T1000 (cell line): ENCODE measurements at places on chromosomes 12 and 14.

- no peak for DNase-seq
Observed at GRCh38 chr14:38721822-38722431, 381.1 kb downstream of the SEC23A start.

DNA sequence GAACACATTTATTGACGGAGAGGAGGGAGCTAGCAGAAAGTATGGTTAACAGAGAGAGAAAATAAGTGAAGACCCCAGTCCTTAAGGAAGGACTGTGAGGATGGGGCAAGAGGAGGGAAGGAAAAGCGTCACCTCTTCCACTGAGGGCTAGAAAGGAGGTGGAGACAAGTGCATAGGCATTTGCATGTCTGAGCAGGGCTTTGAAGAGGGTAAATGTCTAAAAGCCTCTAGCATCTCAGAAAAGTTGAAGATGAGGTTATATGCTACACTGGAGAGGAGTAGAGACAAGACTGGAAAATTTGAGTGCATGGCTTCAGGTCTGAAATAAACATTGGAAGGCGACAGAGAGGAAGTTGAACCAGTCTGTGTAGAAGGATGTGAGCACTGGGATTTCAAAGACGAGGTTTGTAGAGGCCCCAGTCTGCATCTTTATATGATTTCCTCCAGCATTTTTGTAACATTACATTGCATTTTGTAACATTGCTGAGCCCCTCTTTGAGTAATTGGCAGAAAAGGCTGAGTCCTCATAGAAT lies 98.5 kb upstream of the IFNG-AS1 start:
- no peak for DNase-seq

DNA sequence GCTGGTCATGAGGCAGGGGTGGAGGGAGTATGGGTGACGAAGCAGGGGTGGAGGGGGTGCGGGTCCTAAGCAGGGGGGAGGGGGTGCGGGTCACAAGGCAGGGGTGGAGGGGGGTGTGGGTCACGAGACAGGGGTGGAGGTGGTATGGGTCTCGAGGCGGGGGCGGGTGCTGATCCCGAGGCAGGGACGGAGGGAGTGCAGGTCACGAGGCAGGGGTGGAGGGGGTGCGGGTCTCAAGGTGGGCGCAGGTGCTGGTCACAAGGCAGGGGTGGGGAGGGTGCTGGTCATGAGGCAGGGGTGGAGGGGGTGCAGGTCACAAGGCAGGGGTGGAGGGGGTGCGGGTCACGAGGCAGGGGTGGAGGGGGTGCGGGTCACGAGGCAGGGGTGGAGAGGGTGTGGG lies 56.5 kb downstream of the ITPK1 start:
- no peak for DNase-seq

DNA sequence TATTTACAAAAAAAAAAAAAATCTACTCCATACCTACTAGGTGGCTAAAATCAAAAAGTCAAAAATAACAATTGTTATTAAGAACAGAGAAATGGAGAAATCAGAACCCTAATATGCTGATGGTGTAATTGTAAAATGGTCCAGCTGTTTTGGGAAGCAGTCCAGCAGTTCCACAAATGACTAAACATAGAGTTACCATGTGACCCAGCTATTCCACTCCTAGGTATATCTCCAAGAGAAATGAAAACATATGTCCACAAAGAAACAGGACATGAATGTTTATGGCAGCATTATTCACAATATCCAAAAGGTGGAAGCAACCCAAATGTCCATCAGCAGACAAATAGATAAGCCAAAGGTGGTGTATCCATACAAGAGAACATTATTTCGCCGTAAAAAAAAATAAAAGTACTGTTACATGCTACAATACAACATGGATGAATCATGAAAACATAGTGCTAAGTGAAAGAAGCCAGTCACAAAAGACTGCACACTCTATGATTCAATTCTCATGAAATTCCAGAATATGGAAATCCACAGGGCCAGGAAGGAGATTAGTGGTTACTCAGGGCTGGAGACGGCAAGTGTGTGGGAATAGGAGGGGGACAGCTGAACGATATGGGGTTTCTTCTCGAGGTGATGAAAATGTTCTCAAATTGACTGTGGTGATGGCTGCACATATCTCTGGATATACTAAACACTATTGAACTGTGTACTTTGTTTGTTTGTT lies 9.1 kb upstream of the DPF3 start:
- DNase-seq, result no peak

DNA sequence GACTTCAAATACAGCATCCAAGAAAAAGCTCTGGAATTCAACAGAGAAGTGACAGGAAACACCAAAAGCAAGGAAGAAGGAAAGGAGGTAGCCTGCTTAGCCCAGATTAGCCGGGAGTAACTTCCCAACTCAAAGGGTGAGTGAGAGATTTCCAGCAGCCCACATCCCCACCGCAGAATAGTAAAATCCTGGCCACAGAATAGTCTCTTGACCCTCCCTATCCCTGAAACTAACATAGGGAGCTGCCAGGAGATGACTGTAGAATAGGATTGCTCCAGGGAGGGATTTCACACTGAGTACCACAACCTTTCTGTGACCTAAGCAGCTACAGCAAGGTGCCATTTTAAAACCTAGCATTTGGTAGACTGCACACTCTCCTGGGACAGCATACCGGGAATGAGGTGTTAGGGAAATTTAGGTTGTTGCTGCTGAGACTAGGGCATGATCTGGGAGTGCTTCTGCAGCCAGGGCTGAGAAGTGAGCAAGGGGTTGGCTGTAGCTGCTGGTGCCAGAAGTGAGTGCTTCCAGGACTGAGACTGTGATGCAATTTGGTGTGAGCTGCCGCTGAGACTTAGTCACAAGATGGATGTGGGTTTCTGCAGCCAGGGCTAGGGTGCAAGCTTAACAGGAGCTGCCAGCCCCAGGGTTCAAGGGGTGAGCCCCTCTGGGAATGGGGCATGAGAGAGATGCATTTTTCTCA lies 66.0 kb downstream of the TMTC3 start:
- peak; percentile 100 for DNase-seq

- DNase-seq, result no peak
Observed at GRCh38 chr14:78486081-78486480, 315.9 kb downstream of the NRXN3 start.

DNA sequence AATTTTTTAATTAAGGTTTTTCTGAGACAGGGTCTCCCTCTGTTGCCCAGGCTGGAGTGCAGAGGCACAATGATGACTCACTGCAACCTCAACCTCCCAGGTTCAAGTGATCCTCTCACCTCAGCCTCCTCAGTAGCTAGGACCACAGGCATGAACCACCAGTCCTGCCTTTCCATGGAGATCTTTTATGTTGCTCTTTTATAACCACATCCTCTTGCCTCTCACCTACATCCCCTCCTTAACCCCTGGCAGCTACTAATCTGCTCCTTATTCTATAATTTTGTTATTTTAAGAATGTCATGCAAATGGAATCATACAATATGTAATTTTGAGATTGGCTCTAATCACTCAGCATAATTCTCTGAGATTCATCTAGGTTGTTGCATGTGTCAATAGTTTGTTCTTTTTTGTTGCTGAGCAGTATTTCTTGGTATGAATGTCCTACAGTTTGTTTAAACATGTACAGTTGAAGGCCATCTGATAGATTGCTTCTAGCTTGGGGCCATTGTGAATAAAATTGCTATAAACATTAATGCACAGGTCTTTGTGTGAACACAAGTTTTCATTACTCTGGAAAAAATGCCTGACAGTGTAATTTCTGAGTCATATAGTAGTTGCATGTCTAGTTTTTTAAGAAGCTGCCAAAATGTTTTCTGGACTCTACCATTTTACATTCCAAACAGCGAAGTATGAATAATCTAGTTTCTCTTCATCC lies 249.2 kb upstream of the AMIGO2 start:
- no peak for DNase-seq

- DNase-seq, result no peak
Observed at GRCh38 chr12:24822121-24822899, 126.6 kb downstream of the BCAT1 start.

- DNase-seq, result no peak
Observed at GRCh38 chr14:95562892-95563685, 28.2 kb downstream of the GLRX5 start.

DNA sequence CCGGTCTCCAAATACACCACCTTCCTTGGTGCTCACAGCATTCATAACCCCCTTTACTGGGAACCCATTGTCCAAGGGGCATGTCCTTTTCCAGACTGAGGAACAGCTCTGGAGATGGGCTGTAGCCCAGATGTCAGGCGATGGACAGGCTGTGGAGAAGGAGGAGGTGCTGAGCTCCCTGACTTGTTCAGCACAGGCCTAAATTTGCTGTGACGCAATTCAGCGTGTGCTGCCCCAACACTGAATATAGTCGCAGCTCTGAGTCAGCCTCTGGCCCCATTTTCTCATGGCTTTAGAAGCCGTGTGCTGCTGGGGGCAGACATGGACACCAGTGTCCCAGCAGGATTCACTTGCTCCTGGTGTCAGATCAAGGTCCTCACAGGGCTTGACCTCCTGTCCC lies 269.1 kb downstream of the EMP1 start:
- DNase-seq, result no peak

- no peak for DNase-seq
Observed at GRCh38 chr12:65894088-65894487, 69.8 kb downstream of the HMGA2 start.

DNA sequence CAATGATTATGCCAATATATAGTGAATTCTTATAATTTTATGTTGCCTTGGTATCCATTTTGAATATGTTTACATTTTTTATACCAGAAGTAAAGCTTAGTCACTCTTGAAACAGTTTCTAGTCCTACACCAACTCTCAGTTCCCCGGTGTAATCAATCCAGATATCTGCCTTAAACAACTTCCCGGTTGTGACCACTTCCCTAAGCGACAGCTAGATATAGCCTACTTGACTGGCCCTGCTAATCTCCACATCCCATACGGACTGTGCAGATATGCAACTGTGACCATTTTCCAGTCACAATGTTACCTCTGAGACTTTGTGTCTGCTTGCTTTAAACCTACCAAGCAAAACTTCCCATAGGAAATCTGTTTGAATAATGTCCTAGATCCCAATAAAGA lies 1551.5 kb upstream of the SEL1L start:
- no peak for DNase-seq

DNA sequence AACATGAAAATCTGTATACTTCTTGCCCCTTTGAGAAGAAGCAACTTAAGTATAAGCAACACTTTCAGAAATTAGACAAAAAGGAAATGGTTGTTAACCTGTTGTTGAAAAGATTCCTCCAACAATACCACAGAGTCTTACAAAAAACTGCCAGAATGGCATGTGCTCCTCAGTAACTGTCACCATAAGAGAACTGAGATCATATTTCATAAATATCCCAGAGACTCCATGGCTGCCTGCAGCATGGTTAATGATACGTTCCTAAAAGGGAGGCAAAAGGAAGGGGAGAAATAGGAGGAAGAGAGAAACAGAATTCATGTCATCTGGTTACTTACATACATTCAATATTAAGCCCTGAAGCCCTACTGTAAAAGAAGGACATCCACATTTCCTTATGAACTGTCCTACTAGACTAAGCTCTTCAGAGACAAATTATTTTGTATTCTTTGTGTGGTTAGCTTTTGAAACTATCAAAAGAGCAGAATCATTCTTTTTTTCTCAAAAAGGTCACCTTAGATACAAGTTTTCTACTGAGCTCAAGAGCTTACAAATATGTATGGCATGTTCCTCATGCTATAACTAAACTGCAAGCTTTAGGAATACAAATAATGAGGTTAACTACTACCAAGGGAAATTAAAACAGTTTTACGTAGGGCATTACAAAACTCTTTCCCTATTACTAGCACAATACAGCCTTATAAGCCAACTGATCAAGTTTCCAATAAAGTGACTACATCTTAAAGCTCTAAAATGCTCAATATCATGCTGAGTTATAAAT lies 37.8 kb downstream of the ERGIC2 start:
- DNase-seq, result no peak

DNA sequence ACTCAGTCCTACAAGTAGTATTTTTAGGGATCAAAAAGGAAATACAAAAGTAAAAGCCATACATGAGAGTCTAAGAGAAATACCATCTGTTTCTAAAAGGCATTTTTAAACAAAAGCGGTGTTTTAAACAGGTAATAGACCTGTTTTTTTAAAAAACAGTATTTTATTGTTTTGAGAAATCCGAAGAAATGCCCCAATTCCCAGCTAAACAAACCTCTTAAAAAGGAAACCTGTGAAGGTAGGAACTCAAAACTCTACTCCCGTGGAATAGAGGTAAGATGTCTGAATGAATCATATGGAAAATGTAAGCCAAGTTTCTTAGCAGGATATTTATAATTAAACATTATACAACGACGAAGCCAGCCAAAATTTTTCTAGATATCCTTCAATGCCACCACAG lies 2.0 kb downstream of the PPP1R13B start:
- DNase-seq, result no peak

- DNase-seq, result no peak
Observed at GRCh38 chr12:55797068-55797467, 20.5 kb downstream of the SARNP start.

DNA sequence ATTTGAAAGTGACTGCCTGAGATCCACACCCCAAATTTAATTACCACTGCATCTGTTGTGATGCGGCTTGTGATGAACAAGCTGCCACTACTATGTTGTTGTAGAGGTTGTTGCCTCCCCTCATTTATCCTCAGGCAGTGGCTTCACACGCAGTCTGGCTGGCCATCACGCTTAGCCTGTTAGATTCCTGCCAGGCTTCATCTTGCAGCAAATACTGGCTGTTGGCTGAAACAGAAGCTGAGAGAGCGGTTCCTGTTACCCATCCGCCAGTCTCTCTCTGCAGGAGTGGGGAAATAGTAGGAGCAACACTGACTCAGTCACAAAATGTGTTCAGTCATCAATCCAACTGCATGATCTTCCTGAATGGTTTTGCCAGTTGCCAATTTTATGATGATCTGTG lies 934.4 kb downstream of the FLRT2 start:
- DNase-seq, result no peak

DNA sequence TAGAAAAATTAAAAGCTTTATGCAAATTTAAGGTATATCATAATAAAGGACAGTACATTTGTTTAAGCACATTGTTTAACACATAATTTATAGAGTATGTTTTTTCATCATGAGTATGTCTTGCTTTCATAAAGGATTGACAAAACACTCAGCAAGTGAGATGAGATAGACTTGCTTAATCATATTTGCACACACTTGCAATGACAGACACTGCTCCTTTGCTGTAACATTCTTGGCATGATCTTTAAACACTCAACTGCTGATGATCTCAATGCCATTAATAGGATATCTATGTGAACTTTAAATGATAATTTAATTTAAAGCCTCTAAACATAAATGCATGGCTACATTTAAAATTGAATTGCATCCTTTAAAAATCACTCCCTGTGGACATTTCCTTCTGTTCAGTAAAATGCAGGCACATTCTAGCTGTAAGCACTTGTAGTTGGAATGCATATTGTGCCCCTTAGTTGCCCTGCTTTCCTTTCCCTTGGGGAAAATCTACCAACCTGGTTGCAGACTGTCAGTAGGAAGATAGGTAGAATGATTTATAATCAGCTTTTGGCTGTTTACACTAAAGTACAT lies 979.0 kb downstream of the TMTC2 start:
- no peak for DNase-seq

DNA sequence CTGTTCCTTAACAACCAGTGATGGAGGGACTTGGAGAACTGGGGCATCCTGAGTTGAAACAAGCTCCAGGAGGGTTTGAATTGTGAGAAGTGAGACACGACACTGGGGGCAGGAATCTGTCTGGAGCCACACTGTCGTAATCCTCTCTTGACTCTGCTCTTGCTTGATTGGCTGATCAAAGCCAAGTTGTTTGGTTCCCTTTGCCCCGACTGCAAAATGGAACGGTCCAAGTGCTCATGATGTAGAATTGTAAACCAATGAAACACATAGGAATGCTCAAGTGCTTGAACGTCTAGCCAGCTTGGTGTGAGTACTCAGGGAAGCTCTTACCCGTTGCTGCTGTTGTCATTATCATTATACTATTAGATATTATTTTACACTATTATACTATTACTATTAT lies 98.1 kb downstream of the TMEM132C start:
- no peak for DNase-seq

- no peak for DNase-seq
Observed at GRCh38 chr12:117045160-117046010, 53.8 kb downstream of the TESC start.
